Effector CD4-positive, alpha-beta T cell (primary cell): ENCODE measurements at places on chromosomes 4 and X.

GRCh38 chr4:8507196-8507570, 66.6 kb downstream of the TRMT44 start:
- DNase-seq = no peak

- DNase-seq = peak; percentile 45
These were observed 508.5 kb downstream of the MID1IP1 start for GRCh38 chrX:39309721-39310152.

DNA sequence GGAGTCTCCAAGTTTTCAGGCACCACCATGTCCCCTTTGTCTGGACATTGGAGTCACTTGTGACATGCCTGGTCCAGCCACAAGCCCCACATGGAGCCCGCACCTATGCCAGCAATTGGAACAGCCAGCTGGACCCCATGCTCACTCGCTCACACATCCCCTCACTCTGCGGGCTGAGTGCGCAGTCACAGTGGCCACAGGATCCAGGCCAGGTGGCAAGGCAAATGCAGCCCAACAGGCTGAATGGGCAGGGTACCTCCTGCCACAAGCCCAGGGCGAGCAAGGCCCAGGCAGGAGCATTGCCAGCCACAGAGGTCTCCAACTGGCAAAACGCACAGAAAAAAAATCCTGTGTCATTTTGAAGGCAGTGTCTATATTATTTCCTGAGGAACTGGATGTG, 82.0 kb downstream of the ANXA10 start:
- no peak for DNase-seq

DNA sequence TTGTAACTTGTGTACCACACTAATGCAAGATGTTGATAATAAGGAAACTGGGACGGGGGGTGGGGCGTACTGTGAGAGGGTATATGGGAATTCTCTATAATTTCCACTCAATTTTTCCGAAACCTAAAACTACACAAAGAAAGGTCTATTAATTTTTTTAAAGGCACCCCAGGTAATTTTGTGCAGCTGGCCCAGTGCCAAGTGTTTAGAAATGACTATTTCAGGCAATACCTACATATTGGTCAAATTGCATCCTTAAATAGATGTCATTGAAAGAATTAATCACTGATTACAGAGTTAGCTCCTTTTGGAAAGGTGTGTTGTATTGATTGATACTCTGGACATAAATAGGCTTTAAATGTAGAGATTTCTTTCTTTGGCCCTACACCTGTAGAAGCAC, 10.1 kb upstream of the MTMR1 start:
- no peak for DNase-seq

GRCh38 chrX:10395179-10395578, 225.2 kb downstream of the MID1 start:
- DNase-seq = no peak
